ENCODE measurements at places on chromosomes 3 and 15.

GRCh38 chr15:90530250-90531051 lies 728 bp downstream of the CRTC3 start:
- DNase-seq, result no peak

GRCh38 chr15:99998661-99999101 lies 265.4 kb upstream of the LYSMD4 start:
- no peak for DNase-seq

DNA sequence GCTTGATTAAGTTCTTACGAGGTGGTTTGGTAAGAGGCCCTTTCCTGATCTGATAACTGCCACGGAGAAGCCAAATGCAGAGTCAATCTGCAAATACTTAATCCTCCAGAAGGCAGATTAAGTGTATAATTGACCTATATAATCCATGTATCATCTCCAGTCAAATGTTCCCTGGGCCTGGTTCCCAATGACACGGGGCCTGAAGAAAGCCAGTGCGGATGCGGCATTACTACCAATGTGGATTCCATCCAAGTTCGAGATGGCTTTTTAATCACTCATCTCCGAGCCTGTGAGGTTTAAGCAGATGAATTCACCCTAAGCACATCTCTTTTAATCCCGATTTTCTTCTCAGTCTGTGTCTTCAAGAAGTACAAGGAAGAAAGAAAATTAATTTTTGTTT lies 60.0 kb upstream of the FEZF2 start:
- no peak for DNase-seq

GRCh38 chr3:134846911-134847317 lies 51.9 kb downstream of the EPHB1 start:
- peak; percentile 80 for DNase-seq

- DNase-seq, result no peak
Observed at GRCh38 chr3:19331931-19332330, 183.6 kb downstream of the KCNH8 start.

DNA sequence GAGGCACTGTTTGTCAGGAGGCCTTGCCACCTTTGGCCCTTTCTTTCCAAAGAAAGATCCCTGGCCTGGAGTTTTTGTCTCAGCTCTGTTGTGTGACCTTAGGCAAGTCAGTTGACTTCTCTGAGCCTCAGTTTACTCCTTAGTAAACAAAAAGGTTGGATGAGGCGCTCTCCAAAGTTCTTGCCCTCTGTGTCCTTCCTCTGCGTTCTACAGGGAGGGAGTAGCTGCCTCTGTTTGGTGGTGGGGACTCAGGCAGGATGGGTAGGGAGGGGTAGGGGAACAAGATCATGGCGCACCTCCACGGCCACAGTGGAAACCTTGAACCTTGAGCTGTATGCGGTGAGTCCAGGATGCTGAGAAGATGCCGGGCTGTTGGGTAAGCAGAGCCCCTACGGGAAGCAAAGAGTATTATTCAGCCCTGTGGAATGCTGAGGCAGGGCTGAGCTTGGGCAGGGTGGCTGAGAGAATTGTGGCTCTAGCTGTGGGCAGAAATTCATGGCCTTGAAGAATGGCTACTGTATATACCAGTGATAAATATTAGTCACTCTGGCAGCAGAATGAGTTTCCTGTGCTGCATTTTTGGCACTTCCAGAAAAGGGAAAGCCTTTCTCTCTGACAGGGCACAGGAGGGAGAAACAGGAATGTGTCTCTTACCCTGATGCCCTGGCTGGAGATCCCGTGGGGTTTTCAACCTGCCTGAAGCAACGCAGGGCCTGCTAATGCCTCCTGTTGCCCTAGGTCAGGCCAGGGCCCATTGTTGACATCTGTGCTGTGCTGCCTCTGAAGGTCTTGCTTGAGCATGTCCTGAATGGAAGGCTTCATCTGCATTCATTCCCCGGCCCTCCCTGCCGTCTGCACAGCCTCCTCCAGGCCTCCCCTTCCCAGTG lies 39.9 kb downstream of the SMAD3 start:
- DNase-seq, result peak; percentile 94

- DNase-seq, result no peak
Observed at GRCh38 chr3:134737516-134737915, 57.5 kb upstream of the EPHB1 start.

DNA sequence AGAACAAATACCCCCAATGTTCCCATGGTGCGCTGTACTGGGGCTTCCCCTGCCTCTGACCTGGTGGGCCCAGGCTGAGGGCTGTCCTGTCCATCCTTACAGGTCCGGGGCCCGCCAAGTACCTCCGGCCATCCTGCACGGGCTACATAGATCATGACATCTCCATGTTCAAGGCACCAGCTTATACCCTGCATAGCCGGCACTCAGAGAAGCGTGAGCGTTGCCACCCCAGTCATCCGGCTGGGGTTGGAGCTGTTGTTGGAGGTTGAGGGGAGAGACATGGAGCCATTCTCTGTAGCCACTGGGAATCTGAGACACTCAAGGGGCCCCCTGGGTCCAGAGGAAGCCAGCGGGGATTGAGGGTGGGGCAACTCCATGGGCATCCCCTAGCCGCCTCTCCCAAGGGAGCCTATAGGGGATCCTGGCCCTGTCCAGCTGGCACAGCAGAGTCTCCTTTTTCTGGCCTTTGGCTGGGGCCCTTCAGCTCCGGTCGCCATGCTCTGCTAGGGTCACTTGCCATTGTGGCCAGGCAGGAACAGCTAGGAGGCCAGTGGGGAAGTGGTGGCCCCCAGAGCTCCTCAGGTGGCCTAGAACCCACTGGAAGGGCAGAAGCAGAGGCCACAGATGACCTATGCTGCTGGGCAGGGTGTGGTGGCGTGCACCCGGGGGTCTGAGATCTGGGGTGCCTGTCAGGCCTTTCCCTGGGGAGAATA lies 12.5 kb upstream of the CSPG4 start:
- no peak for DNase-seq

DNA sequence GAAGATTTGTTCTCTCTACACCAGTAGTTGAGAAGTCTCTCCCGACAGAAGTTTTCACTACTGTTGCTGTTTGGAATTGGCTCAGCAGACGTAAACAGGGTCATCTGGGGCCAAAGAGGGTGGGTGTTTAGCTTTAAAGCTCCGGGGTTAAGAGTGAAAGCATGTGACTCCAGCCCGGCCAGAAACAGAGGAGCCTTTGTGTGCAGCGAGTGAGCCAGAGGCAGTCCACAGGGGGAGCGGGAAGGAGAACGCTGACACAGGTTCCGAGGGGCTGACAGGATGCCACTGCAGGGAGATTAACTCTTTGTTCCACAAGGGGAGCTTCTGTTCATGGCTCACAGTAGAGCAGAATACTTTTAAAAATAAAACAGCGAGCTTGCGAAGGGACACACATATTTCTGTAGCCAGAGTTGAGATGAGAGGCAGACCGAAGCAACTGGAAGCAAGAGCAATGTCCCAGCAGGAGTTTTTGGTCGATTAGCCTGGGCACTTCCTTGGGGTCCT lies 26.9 kb downstream of the BMF start:
- DNase-seq, result peak; percentile 43

DNA sequence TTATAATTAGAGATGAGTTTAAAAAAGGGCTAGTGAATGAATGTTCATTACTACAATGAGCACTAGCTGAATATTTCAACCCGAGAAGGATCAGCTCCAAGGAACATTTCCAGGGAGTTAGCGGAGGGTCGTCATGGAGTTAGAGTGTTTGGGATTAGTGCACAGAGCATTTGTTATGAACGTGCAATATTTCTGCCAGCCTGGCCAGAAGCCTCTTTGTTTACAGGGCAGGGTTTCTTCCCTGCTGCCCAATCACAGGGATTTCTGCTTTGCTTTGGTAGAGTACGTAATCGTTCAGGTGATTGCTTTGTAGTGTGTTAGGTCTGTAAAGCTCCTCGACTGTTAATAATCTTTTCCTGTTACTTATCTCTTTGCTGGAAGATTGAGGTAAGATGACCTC lies 5.9 kb downstream of the CGNL1 start:
- DNase-seq, result no peak

GRCh38 chr3:130895690-130896488 lies 2.0 kb downstream of the ATP2C1 start:
- no peak for DNase-seq

GRCh38 chr3:141894524-141895176 lies 18.2 kb downstream of the ATP1B3 start:
- peak; percentile 63 for DNase-seq

GRCh38 chr3:74787011-74787410 lies 172.6 kb upstream of the CNTN3 start:
- DNase-seq, result no peak

- DNase-seq, result no peak
Observed at GRCh38 chr3:17130956-17131355, 246.2 kb downstream of the PLCL2 start.

DNA sequence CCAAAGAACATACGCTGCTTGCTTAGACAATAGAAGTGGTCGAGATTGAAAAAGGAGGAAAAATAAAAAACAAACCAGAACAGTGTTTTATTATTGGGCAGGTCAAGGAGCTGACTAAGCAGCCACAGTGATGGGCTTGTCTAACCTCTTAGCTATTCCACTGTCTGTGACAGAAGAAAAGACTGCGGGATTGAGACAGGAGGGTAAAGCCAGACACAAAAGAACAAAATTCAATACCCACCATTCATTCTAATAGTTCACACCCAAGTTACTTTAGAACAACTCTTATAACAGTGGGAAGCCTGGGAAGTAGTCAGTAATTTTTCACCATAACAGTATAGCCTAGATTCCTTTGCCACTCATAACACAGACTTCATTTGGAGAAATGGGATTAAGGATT lies 435.4 kb downstream of the MFSD1 start:
- no peak for DNase-seq

GRCh38 chr15:85024509-85025336 lies 43.1 kb downstream of the PDE8A start:
- peak; percentile 70 for DNase-seq

GRCh38 chr15:50235794-50236193 lies 29.7 kb downstream of the HDC start:
- DNase-seq, result no peak

DNA sequence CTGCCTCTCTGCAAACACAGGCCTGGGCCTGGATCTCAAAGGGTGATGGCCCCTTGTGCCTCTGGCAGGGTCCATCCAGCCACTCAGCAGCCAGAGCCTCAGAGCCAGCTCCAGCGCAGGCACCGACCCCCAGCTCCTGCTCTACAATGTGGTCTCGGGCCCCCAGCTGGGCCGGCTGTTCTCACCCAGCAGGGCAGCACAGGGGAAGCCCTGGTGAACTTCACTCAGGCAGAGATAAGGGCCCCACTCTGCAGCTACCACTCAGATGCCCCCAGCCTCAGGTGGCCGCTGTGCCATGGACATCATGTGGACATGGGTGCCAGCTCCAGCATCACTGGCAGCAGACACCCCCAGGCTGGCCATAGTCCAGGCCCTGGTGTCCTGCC lies 173.1 kb downstream of the TBC1D2B start:
- DNase-seq, result no peak

GRCh38 chr3:134426660-134427181 lies 52.5 kb upstream of the AMOTL2 start:
- peak; percentile 75 for DNase-seq

GRCh38 chr3:177565981-177566380 lies 368.7 kb upstream of the TBL1XR1 start:
- DNase-seq, result no peak

DNA sequence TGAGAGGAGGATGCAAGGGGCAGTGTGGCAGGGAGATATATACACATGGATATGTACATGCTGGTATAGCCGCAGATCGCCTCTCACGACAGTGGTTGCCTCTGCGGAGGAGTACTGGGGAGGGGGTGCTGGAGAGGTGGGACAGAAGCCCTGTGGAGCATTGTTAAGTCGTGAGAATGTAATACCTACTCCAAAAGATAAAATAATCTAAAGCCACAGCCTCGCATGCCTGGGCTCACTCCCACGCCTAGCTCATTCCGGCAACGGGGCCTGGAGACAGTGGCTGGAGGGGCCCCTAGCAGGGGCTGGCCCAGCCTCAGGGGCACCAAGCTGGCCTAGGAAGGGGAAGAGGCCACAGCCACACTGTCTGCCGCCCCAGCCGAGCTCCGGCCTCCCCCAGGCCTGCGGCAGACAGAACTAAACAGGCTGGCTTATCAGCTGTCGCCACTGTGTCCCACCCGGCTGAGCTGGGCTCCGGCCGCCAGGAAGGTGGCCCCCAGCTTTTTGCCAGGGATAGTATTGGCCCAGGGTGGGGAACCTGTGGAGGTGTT lies 65.1 kb upstream of the LCTL start:
- no peak for DNase-seq

DNA sequence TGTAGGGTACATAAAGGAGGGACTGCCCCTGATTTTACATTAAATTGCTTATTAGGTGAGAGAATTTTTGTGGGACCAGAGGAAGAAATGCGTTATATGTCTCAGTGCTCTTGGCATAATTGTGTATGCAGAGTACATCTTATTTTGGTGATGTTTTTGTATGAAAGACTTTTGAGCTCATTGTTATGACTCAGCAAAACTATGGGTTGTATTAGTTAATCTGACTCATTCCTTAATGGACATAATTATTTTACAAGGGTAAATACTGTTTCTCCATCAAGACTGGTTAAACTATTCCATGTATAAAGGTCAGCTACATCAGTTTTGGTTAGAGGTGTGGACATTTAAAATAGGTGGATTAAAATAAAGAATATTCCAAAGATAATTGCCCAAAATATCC lies 156.8 kb downstream of the ALCAM start:
- DNase-seq, result no peak

GRCh38 chr3:61601831-61602230 lies 40.5 kb downstream of the PTPRG start:
- no peak for DNase-seq

DNA sequence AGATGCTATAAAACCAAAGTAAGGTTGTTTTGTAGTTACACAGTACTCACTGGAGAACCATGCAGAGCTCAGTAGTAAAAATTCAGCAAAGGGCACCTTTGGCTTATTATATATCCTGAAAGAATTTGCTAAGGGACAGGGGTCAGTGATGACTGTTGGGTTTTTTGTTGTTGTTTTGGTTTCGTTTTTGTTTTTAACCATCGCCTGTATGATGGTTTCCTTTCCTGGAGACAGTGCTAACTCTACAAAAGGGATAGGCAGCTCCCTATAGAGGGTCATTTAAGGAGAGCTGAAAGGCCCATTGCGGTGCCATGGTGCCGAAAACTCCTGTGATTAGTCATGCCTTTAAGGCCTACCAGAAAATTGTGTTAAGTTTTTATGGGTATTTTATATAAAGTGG lies 118.2 kb upstream of the GOLIM4 start:
- DNase-seq, result no peak

DNA sequence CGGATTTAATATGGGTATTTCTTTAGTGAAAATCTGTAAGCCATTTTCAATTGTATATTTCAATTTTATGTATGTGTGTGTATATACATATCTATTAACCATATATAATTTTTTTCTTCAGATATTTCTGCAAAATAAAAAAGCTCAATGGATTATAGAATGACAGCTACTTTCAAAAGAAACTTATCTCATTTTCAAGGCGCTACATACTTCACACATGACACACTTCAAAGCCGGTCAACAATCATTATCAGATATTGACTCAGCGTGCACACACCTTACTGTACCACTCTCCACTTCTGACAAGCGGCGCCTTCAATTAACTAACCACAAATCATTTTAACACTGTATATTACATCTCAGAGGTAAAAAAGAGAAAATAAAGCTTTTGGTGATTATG lies 39.6 kb downstream of the ATP13A3 start:
- no peak for DNase-seq

DNA sequence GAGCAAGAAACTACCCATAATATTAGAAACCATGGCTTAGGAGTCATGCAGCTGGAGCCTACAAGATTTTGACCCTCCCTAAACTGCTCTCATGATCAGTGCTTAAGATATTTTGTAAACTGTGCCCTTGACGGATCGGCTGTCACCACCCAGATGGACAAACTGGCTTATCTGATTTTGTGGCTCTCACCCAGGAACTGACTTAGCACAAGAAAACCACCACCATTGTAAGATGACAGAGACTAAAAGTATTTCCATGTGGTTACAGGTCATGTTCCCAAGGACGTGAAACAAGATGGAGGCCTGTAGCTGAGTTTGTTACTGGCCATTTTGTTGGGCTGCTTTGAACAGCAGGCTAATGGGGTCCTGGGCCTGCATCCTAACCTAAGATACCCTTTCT lies 940.9 kb downstream of the OTOL1 start:
- peak; percentile 7 for DNase-seq

Data from stromal cell of bone marrow (primary cell).